Activated T-cell treated with anti-CD3 and anti-CD28 coated beads for 24 hours (primary cell): ENCODE measurements at places on chromosomes 7 and 10.

DNA sequence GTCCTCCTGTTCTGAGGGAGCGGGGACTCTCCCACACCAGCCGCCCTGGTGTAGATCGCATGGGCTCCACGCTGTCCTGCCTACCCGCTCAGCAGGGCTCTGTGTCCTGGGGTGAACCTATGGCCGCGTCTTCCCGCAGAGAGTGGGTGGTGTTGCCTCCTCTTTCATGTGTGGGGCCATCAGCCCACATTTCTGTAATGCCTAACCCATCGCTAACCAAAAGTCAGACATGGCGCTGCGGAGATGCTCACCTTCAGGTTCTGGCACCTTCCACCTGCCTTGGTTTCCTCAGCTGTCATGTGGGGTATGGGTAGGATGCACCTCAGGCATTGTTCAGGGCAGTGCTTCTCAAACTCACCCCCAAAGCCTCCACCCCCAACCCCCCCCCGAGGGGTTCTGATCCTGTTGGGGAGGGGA lies 50.5 kb upstream of the CAMK2B start:
- DNase-seq, result no peak

- DNase-seq, result no peak
Measured at GRCh38 chr7:36456548-36456947, 66.9 kb downstream of the ANLN start.

DNA sequence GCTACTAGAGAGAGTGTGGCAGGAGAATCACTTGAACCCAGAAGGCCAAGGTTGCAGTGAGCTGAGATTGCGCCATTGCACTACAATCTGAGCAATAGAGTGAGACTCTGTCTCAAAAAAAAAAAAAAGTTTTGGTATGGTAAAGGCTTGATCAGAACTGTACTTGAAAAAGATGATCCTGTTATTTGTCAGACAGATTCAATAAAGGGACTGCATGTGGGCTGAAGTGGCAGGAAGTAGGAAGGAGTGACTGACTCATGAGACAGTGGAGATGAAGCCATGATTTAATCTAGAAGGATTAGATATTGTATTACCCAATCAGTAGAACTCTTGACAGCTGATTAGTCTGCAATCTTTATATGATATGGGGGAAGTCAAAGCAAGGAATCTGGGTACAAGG lies 2.7 kb upstream of the TMEM254 start:
- no peak for DNase-seq

GRCh38 chr7:2038931-2039728 lies 193.6 kb downstream of the MAD1L1 start:
- DNase-seq, result no peak

DNA sequence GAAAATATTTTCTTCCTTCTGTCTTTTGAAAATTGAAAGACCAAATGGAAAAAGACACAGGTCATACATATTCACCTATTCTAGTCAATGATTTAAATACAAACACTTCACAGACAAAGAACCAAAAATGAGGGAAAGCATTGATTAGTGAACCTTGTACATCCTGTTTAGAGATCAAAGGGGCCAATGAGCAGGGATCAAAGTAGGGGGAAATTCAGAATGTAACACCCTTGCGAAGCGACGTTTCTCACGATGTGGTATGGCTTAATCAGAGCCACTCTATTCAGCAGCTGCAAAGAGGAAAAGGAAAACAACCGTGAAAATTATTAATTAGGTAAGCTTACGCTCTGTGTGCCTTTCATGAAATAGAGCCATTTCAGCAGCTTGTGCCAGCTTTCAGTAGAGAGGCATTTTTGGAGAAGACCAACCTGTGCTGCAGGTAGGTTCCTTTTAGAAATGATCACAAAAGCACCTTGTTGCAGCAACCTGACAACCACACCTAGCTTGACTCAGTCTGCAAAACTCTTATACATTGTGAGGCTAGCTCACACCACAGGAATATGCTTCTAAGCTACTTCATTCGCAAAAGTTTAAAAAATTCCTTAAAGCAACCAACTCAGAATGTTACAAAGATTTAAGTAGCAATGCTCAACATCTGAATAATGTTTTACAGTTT lies 78.0 kb downstream of the DKK1 start:
- DNase-seq, result no peak

- DNase-seq, result no peak
Measured at GRCh38 chr7:114842551-114843065, 79.3 kb upstream of the MDFIC start.

GRCh38 chr10:127151981-127152699 lies 44.3 kb downstream of the INSYN2A start:
- no peak for DNase-seq

DNA sequence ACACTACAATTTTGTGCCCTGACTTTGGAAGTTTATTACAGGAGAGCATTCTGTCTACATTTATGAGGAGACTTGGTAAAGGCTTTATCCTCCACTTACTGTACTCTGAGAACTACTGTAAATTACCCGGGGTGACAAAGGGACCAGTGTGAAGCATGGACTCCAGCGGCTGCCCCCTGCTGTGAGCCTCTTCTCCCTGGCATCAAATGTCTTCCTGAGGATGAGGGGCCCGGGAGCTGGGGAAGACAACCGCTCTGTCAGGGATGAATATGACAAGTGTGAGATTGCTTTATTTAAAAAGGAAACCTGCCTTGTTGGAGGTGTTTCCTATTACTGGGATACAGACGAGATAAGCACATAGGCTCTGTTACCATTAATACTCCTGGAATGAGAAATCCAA lies 714.8 kb downstream of the CCSER2 start:
- DNase-seq, result no peak

DNA sequence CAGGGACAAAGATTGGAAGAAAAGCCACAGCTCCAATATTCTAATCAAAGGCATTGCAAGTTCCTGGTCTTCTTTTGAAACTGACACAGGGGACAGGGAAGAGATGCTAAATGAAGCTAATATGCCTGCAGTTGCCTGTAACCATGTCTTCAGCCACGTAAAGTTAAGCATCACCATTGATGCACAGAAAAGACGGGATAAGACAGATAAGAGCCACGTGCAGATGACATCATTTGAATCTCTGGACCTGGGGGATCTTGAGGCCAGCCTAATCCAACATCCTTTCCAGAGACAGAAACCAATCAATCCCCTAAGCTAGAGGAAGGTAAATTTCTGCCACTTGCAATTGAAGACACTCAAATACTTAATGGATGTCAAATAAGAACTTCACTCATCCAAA lies 93.4 kb downstream of the PIP4K2A start:
- no peak for DNase-seq

DNA sequence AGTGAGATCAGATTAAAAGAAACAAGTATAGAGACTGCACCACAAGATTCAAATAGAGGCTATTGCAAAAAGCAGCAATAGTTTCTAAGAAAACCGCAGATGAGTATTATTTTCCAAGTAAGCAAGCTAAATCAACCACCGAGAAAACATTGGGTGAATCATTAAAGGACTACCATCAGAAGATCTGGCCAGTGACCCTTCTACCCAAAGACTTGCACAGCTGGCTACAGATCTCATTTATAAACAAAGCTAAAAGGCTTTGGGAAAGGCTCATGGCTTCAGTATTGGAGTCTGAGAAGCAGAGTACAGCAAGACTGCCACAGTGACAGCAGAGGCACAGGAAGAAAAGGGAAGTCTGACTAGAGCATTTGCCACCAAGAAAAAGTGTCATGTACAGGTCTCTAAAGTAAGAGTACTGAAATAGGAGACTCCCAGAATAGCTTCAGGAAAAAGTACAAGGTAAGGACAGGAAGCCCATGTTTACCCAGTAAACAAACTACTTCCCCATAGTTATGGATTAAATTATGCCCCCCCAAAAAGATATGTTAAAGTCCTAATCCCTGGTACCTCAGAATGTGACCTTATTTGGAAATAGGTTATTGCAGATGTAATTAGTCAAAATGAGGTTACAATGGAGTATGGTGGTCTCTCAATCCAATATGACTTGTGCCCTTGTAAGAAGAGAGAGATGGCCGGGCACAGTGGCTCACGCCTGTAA lies 19.0 kb downstream of the STEAP1 start:
- no peak for DNase-seq

- no peak for DNase-seq
Measured at GRCh38 chr7:51126813-51127617, 189.6 kb downstream of the COBL start.

DNA sequence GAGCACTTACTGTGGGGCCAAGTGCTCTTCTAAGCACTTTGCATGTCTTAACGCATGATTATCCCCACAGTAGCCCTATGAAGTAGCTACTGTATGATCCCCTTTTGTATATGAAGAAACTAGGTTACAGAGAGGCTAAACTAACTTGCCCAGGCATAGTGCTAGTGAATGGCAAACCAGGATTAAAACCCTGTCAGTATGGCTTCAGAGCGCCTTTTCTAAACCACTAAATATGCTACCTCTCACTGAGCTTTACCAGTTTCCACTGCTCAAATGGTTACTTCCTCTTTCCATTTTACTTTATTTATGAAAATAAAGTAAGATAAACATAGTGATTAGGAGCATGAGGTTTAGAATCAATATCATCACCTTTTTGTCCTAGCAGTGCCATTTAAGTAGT lies 73.6 kb downstream of the PODXL start:
- DNase-seq, result no peak

DNA sequence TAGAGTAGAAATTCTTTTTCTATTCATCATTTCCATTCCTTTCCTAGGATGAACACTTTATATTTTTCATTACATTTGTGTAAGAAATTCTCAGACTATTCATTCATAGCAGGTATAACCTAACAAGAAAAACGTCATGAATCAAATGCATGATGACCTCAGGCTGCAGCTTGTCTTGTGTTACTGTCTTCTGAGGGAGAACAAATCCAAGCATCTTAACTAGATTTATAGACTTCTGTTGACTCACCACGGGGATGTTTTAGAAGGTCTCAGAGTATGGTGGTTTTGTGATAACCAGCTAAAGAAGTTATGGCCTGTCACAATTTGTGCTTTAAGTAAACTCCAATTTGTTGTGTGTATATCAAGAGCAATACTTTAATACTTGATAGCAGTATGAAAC lies 102.7 kb downstream of the ANKRD7 start:
- DNase-seq, result no peak

DNA sequence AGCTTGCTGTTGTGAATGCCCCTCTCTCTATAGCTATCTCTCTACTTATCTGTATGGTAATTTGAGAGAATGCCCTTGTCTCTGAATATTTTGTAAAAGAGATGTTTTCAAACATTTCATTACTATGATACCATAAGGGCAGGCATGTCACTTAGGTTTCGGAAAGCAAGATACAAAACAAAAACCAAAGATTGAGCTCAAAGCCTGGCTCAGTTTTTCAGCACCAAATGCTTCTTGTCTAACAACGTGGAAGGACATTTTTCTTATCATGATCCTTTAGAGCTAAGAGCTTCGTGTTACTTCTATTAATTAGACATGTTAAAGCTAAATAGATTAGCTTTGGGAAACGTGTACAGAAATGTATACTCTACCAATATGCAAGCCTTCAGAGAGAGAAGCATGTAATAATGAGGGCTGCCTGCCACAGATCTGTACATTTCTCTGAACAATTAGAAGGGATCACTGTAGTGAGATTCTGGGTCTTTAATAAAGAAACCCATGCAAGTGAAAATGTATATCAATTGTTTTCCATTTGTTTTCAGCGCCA lies 148.9 kb downstream of the ARID5B start:
- no peak for DNase-seq

DNA sequence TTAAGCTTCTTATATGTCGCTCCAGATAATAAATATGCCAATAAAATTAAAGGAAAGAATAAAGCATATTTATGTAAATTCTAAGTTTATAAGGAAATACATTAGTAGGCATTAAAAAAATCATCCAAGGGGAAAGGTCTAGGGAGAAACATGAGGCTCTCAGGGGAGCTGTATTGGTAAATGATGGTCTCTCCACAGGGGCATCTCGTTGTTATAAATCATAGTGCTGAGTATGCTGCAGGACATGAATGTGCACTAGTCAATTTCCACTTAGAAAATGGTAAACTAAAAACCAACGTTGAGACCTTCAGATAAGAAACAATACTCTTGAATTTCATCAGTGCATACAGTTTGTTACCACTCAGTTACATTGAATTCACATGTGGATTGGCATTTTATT lies 194.0 kb upstream of the AHR start:
- DNase-seq, result no peak

DNA sequence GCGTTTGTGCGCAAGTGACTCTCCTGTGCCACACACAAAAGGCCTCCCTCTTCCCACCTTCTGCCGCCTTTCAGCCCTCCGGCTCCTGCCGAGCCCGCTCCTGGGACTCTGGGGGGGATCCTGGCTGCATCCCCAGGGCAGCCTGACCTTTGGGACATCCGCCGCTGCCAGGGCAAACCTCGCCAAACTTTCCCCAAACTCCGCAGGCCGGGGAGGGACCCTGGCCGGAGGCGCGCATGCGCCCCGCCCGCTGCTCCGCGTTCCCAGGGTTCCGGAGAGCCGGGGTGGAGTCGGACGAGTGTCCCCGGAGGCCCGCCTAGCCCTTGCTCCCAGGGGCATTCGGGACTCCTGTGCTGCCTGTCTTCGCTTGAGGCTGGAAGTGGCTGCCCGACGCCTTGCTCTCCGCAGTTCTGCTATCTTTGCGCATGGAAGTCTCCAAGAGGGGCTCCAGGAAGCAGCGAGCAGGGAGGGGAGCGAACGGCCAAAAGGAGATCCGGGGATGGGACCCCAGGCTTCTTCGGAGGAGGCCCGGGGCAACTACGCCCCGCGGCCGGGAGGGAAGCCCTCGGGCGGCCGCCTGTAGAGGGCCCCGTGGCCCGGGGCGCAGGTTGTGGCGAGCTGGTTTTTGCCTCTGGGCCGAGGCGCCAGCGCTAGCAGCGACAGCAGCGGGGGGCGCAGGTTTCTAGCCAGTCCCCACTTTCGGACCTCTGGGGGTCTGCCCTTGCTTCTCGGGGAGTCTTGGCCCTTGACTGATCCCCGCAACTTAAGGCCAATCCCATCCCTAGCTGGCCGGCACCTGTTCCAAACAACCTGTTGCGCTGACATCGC lies 7.0 kb downstream of the PTF1A start:
- no peak for DNase-seq

- no peak for DNase-seq
Measured at GRCh38 chr7:28862595-28863272, 95.4 kb downstream of the TRIL start.

DNA sequence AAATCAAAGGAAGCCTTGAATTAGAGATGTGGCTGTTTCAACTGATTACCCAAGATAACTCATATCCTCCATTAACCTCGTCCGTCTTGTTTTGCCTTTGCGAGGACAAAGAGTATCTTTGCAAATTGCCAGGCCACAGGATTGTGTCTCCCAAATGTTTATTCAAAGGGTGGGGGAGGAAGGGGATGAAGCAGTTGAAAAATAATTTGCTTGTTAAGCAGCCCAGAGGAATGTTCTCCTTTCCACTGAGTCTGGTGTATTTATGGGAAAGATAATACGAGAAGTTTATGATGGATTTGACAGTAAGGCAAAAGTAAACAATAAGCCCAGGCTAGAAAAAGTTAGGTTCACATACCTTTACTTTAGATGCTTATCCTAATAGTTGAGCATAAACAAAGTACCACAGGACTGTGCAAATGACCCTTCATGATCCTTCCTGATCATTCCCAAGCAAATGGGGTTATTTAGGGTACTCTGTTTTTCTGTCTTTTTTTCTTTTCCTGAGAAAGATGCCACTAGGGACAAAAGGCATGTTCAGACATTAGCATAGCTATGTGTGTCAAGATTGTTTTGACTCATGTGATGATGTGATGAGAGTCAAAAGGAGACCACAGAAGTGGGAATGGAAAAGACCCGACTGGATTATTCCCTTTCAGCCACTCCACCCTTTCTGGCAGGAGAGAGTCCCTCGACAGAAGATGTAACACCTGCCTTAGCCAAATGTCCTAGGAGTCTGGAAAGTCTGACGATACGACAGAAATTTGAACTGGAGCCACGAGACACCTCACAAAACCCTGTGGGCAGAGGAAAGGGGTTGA lies 243.0 kb upstream of the GLI3 start:
- no peak for DNase-seq
